ENCODE measurements at places on chromosomes 13 and 19.

DNA sequence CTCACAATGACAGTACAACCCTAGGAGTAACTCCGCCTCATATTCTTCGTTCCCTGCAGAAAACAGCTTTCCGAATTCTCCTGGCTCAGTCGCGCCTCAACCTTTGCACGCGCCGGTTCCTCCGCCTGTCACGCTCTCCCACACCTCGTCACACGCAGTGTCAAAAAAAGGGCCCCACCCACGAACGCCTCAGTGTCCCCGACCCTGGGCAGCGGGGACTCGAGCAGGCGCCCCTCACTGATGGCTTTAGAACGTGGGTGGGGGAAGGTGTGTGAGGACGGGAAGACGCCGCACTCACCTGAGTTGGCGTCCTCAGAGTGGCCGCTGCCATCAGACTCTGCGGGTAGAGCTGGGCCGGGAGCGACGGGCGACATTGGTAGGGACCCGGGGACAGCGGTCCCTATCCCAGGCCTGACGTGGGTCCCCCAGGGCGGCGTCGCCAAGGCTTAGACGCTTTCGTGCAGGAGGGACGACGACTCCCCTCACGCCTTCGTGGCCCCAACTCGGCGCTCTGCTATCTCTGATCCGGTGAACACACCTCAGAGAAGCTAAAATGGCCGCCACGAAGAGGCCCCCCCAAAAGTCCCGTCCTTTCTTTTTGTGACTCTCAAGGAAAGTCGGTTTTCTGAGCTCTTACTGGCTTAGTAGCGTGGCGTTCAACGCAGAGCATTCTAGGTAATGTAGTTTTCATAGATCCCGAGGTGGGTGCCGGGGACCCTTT, at the start of gene ZNF154:
Gene ZNF154 (minus strand): TSS at position 564 of the 721 bp plus-strand sequence. CDS start 233 bp downstream, at position 331.
- peak; percentile 5 for DNase-seq

DNA sequence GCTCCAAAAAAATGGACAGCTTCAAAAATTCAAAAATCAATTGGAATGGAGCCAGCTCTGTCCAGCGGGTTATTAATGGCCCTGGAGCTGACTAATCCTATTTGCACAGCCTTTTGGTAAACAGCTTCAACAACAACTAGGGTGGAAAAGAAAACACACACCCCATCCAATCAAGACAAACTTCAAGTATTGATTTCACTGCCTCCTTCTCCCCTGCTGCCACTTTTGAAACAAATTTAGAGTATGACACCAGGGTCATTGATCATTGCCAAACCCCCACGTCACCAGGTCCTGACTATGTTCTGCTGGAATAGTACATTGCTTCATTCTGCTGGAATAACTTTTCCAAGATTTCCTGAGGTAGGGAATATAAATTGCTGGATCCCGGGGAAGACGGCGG, 56.8 kb upstream of the GTF3A start:
- no peak for DNase-seq

GRCh38 chr13:112716461-112716820, 26.6 kb downstream of the ATP11A start:
- DNase-seq, result no peak

- DNase-seq, result no peak
These were observed 257.8 kb downstream of the EFNB2 start for GRCh38 chr13:106277484-106278154.

All from stimulated activated CD4-positive, alpha-beta T cell treated with anti-CD3 and anti-CD28 coated beads, Interleukin-15, amount 100 ng/mL, for 1 hour (primary cell).